NCI-H2029 treated with DMSO at 0.1 percent for 48 hours (cell line): ENCODE measurements at places on chromosomes 11 and 22.
A peak's percentile ranks its signal among the peaks of the same experiment; 100 is the strongest.

GRCh38 chr11:19738124-19738523 lies 25.5 kb downstream of the NAV2 start:
- DNase-seq: no peak

- DNase-seq: no peak
These were observed 74.5 kb upstream of the CSNK2A3 start for GRCh38 chr11:11427542-11427941.

DNA sequence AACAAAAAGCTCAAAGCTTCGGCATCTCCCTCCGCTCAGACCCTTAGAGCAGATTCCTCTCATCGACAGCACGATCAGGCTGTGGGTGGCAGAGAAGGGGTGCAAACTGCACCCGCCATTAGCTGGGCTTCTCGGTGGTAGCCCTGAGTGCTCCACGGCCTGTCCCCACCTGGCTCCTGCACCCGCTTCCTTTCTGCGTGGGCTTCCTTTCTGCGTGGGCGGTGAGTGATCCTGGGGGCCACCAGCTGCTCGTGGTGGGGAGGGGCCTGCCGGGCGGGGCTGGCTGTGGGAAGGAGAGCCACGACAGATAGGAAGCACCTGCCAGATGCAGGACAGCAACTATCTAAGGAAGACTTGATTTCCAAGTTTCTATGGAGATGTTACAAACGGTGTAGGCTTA lies 55.0 kb downstream of the BRD1 start:
- no peak for DNase-seq

DNA sequence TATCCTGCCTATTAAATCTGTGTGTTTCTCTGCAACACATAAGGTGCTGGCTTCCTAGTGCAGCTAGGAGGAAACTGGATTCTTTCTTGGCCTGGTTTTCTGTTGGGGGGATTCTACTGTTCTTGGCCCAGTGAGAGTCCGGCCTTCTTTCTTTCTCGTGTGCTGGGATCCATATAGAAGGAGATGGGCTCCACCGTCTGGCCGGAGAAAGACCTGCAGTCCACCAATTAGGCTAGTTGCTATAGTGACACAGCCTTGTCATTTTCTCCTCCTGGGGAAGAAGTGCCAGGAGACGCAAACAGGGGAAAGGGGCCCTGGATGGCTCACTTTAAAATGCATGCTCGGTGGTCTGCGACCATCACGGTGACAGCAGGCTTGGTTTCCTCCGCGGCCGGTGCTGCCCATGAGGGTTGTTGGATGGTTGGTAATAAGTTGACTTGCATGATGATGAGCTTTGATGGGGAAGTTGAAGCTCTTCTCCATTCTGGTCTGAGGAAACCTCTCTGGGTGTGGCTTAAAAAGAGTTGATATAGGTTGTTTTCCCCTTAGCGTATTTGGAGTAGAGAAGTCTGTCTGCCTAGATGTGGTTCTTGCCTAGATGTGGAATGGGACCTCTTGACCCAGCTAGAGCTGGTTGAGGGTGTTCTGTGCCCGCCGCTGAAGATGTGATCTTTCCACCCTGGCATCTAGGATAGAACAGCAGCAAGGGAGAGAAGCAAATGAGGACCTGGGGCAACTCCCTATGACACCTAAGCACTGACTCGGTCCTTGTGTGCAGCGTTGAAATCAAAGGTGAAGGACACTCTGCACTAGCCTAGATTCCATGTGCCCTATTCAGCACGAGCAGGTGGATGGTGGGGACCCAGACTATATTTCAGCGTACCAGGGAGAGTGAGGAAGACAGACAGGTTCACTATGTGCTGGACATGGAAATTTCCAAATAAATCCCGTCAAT lies 1335.0 kb downstream of the BRD1 start:
- DNase-seq: peak; percentile 58

DNA sequence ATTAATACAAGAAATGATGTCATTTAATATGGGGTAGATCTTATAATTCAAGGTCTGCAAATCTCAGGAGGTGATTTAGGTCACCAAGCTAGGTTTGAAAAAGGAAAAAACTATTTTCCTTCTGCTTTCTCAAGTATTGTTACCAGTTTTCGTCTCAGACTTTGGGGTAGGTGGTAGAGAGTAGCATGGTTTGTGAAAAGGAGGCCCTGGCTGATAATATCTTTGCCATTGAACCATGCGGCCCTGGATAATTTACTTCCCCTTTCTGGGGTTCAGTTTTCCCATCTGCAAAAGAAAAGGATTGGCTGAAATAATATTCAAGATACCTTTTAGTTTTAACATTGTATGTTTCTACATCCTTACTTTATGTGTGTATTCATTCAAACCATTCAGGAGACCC lies 92.1 kb downstream of the WNT11 start:
- no peak for DNase-seq

DNA sequence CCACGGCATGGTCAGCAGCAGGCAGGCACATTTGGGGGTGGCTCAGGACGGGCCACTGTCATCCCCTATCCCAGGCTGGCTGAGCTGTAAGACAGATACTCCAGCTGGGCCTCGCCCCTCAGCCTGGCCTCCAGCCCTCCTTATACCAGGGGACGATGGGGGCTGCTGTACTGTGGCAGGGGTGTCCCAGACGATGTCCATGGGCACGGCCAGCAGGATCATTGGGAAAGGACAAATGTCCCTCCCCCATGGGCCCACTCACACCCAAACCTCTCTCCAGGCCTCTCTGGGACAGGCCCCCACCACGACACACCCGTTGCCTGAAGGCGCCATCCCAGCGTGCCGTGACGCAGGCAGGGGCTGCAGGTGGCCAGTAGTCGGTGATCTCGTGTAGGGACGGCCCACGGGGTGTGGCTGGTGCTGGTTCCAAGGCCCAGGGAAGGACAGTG lies 1.5 kb upstream of the IL17REL start:
- no peak for DNase-seq

DNA sequence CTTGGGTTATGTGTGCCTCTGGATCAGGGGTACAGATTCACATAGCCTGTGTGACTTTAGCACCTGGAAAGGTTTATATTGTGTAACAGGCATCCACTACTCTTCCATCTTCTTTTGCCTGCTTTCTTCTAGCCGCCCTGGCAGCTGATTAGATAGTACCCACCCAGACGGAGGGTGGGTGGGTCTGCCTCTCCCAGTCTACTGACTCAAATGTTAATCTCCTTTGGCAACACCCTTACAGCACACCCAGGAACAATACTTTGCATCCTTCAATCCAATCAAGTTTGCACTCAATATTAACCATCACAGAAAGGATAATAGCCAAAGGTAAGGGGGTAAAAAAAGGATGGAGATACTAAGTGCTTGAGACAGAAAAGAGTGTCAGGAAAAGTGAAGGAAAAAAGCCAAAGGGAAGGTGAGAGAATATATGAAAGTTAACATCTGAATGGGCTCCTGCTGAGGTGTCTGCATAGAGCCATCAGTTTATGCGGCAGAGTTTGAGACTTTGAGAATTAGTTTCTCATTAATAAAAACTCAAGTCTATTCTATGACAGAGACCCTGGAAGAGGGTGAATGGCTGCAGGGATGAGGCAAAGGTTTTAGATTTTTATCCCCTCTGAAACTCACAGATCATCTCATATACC lies 2.6 kb upstream of the OR51B6 start:
- DNase-seq: no peak

DNA sequence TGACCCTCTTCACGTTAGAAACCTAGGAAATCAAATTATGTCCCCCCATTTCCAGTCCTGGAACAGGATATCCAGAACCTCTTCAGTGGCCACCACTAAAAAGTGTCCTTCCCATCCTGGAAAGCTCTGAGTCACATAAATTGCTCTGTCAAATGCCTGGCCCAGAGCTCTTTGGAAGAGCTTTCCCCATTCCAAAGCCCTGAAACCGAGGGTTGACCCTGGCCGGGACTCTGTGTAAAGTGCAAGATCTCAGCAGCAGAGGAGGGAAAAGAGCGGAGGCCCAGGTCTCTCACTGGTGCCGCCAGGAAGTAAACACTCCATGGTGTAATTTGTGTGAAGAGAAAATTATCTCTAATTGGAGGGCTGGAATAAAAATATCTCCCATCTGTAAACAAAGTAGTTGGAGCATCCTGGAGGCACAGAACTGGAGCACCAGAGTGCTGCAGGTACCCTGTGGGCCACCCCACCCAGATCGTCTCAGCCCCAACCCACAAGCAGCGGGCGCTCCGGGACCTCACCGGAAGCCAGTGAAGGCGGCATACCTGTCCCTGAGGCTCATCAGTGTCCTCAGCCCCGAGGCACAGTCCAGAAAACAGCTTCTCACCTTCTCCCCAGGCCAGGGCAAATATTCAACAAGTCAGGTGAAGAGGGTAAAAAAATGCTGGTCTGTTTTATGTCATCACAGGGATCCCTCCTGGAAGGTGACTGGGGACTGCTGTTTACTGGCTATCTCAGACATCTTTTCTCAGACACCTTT lies 4.7 kb upstream of the JAM3 start:
- peak; percentile 9 for DNase-seq

DNA sequence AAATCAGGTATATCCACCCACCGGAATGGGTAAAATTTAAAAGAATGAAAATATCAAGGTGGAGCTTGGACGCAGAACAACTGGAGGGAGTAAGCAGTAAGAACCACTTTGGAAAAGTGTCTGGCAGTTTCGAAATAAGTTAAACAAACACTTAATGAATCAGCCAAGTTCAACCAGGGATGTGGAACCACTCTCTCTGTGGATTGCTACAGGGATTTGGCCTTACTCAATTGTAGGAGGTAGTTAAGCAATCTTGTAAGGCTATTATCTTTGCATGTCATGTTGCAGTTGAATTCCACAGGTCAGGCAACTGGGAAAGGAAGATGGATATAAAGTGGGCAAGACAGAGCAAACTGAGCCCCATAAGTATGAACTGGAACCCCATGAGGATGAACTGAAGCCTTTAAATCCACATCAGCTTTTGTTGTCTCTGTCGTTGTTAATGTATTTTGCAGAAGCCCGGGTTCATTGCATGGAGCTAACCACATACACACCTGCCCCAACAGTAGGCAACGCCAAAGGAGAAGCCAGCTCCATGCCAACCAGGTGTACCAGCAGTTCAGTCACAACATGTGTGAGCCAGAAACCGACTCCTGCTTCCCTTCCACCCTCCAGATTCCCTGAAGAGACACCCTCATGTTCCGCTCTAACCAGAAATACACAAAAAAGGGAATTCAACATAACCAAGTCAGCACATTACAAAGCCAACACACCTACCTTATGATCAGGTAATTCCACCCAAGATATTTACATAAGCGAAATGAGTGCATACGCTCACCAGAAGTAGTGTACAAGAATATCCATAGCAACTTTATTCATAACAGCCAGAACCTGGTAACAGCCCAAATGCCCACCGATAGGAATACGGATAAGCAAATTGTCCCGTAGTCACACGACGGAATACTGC lies 8.0 kb upstream of the SLC43A3 start:
- no peak for DNase-seq

DNA sequence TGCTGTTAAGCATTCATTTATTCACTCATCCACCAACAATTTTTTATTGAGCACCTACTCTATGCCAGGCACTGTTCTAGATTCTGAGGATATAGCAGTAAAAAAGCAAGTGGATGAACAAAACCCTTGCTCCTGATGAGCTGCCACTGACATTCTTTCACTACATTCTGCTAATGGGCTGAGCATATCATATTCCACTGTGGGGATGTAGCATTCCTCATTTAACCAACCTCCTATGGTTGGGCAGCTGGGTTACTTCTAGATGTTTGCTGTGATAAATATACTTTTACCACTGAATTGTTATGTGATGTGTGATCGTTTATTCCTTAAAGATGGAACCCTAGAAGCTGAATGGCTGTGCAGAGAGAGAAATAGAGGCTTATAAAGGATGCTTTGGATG lies 176.9 kb downstream of the MN1 start:
- no peak for DNase-seq

- peak; percentile 29 for DNase-seq
These were observed 1.2 kb downstream of the DDX6 start for GRCh38 chr11:118789501-118790356.

- no peak for DNase-seq
These were observed 91.1 kb upstream of the KCNA4 start for GRCh38 chr11:30107899-30108298.

DNA sequence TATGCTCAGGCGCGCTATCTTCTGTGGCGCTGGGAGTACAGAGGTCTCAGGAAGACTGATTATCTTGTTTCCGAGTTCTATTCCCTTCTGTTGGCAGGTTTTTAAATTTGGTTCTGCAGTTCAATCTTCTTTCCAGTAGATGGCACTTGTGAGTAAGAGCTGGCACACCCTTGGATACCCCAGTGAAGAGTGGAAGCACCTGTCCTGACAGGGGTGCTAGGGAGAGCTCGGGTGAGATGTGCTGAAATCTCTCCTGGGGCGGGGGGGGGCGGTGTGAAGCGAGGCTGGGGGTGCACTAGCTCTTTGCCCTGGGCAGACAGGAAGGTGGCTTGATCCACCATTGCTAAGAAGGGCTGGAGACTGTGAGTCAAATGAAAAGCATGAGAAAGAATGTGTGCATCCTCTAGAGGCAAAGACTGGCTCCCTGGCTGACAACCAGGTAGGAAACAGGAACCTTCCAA lies 679.9 kb upstream of the CCDC179 start:
- peak; percentile 23 for DNase-seq

GRCh38 chr11:121961321-121961801 lies 154.7 kb downstream of the BLID start:
- DNase-seq: no peak

GRCh38 chr11:89612096-89612495 lies 98.0 kb upstream of the TRIM77 start:
- DNase-seq: no peak

DNA sequence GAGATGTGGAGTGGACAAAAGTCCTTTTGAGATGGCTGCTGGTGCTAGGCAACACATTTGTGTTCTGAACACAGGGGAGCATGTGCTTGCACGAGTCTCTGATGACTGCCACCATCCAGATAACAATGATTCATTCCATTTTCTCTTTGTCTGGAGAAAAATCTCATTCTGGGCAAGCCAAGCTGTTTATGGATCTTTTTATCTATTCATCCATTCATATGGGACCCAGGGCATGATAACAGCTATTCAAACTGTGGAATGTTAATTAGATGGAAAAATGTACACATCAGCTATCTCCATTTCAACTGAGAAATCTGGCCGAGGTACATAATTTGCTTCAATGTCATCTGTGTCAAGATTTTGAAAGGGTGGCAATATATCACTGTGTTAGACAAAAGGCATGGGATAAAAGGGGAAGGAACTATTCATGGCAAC lies 117.5 kb upstream of the ZBED5 start:
- DNase-seq: no peak
